B cell (primary cell): ENCODE measurements at places on chromosomes 12 and 14.

GRCh38 chr14:101500061-101500460 lies 61.2 kb upstream of the DIO3 start:
- DNase-seq, result no peak
- no peaks in the 10 kb centered on the region for H3K4me1 ChIP-seq
- H3K27me3 ChIP-seq, result peaks cover 4% of the 10 kb centered on the region
- H3K36me3 ChIP-seq, result no peaks in the 10 kb centered on the region
- H3K4me3 ChIP-seq, result no peak overlapping the region

DNA sequence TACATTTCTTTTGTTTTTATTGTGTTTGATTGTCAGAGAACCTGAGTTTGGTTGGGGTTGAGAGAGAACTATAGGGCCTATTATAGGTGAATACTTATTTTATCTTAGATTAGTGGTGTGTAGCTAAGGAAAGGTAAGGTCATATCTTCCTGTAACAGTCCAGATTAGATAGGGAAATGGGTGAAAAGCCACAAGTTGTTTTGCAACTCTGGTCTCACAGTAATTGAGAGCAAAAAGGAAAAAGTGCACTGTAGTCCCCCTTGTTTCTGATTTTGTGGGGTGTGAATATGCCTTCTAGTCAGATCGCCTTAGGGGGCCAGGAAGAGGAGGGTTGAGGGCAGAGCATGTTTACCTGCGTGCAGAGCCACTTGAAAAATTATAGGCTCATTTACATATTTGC lies 8.9 kb downstream of the MSRB3 start:
- H3K4me1 ChIP-seq, result no peaks in the 10 kb centered on the region
- H3K36me3 ChIP-seq, result no peaks in the 10 kb centered on the region
- DNase-seq, result no peak
- no peaks in the 10 kb centered on the region for H3K27me3 ChIP-seq
- H3K4me3 ChIP-seq, result no peak overlapping the region
- no peak overlapping the region for H3K27ac ChIP-seq

GRCh38 chr12:50985322-50985721 lies 33.0 kb downstream of the HIGD1C start:
- no peak overlapping the region for H3K4me3 ChIP-seq
- H3K27me3 ChIP-seq, result no peaks in the 10 kb centered on the region
- DNase-seq, result no peak
- H3K27ac ChIP-seq, result no peak overlapping the region
- peaks cover 2% of the 10 kb centered on the region for H3K4me1 ChIP-seq

- H3K27ac ChIP-seq, result no peak overlapping the region
- no peaks in the 10 kb centered on the region for H3K27me3 ChIP-seq
- DNase-seq, result no peak
- H3K4me3 ChIP-seq, result no peak overlapping the region
- no peaks in the 10 kb centered on the region for H3K36me3 ChIP-seq
- no peaks in the 10 kb centered on the region for H3K4me1 ChIP-seq
Measured at GRCh38 chr14:79949906-79950305, 261.4 kb downstream of the DIO2 start.

GRCh38 chr12:75427491-75427890 lies 36.6 kb downstream of the GLIPR1L2 start:
- no peaks in the 10 kb centered on the region for H3K4me1 ChIP-seq
- H3K27me3 ChIP-seq, result no peaks in the 10 kb centered on the region
- H3K4me3 ChIP-seq, result no peak overlapping the region
- no peak overlapping the region for H3K27ac ChIP-seq

GRCh38 chr12:29320295-29321085 lies 60.5 kb downstream of the ERGIC2 start:
- H3K4me1 ChIP-seq, result no peaks in the 10 kb centered on the region
- H3K27me3 ChIP-seq, result no peaks in the 10 kb centered on the region
- no peak for DNase-seq
- no peak overlapping the region for H3K4me3 ChIP-seq
- H3K36me3 ChIP-seq, result no peaks in the 10 kb centered on the region

- H3K4me1 ChIP-seq, result peaks cover 23% of the 10 kb centered on the region
- no peak overlapping the region for H3K27ac ChIP-seq
- H3K36me3 ChIP-seq, result no peaks in the 10 kb centered on the region
- H3K27me3 ChIP-seq, result no peaks in the 10 kb centered on the region
Measured at GRCh38 chr12:53193985-53194716, 12.9 kb downstream of the ITGB7 start.

GRCh38 chr12:53324113-53324778 lies 2.8 kb upstream of the AAAS start:
- H3K4me3 ChIP-seq, result peak overlapping the region; percentile 82
- peak; percentile 85 for DNase-seq
- peaks cover 16% of the 10 kb centered on the region for H3K27me3 ChIP-seq
- peaks cover 6% of the 10 kb centered on the region for H3K36me3 ChIP-seq
- H3K27ac ChIP-seq, result peak overlapping the region; percentile 89

GRCh38 chr12:96099421-96099820 lies 64.0 kb upstream of the LTA4H start:
- peaks cover 26% of the 10 kb centered on the region for H3K4me1 ChIP-seq
- no peaks in the 10 kb centered on the region for H3K36me3 ChIP-seq
- H3K27ac ChIP-seq, result no peak overlapping the region
- H3K27me3 ChIP-seq, result no peaks in the 10 kb centered on the region
- no peak overlapping the region for H3K4me3 ChIP-seq

GRCh38 chr12:97050509-97050908 lies 143.5 kb downstream of the NEDD1 start:
- H3K4me1 ChIP-seq, result no peaks in the 10 kb centered on the region
- no peak for DNase-seq
- no peak overlapping the region for H3K4me3 ChIP-seq
- H3K27ac ChIP-seq, result no peak overlapping the region

GRCh38 chr12:95117178-95117599 lies 43.8 kb upstream of the NR2C1 start:
- no peaks in the 10 kb centered on the region for H3K27me3 ChIP-seq
- H3K27ac ChIP-seq, result no peak overlapping the region
- H3K4me1 ChIP-seq, result no peaks in the 10 kb centered on the region

DNA sequence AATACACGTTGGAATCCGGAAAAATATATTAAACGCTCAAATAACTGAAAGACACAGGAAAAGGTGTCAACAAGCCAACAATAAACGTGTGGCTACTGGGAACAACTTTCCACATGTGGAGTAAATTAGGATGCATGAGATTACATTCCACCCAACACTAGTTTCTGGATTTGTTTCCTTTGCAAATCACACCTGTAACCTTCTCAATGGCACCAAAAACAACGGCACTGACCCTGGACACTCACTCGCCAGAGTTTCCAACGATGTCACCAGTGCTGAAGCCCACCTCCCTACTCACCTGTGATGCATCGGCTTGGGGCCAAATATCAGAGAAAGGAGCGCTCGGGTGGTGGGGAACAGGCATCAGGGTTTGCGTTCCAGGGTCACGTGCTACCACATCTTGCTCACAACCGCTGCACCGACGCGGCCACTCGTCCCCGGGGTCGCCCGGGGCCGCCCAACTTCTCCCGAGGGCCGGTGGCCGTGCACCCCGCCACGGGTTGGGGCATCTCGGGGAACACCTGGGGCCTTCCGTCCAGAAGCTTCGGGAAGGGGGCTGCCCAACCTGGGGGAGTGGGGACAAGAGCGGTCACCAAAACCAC lies 629 bp downstream of the PRDM4 start:
- H3K27ac ChIP-seq, result peak overlapping the region; percentile 69
- peaks cover 24% of the 10 kb centered on the region for H3K4me1 ChIP-seq
- DNase-seq, result no peak
- peaks cover 3% of the 10 kb centered on the region for H3K36me3 ChIP-seq
- no peaks in the 10 kb centered on the region for H3K27me3 ChIP-seq
- H3K4me3 ChIP-seq, result peak overlapping the region; percentile 86

- H3K4me1 ChIP-seq, result peaks cover 26% of the 10 kb centered on the region
- H3K4me3 ChIP-seq, result peak overlapping the region; percentile 50
- H3K27ac ChIP-seq, result no peak overlapping the region
- DNase-seq, result peak; percentile 57
- H3K27me3 ChIP-seq, result no peaks in the 10 kb centered on the region
Measured at GRCh38 chr14:56119201-56119981, 1.2 kb downstream of the PELI2 start.

- DNase-seq, result no peak
- no peaks in the 10 kb centered on the region for H3K27me3 ChIP-seq
- H3K4me1 ChIP-seq, result no peaks in the 10 kb centered on the region
- no peak overlapping the region for H3K4me3 ChIP-seq
Measured at GRCh38 chr14:56243110-56243509, 124.9 kb downstream of the PELI2 start.

- peaks cover 11% of the 10 kb centered on the region for H3K4me1 ChIP-seq
- H3K4me3 ChIP-seq, result no peak overlapping the region
- no peak for DNase-seq
- H3K36me3 ChIP-seq, result no peaks in the 10 kb centered on the region
Measured at GRCh38 chr14:96806836-96807235, 9.7 kb downstream of the VRK1 start.

DNA sequence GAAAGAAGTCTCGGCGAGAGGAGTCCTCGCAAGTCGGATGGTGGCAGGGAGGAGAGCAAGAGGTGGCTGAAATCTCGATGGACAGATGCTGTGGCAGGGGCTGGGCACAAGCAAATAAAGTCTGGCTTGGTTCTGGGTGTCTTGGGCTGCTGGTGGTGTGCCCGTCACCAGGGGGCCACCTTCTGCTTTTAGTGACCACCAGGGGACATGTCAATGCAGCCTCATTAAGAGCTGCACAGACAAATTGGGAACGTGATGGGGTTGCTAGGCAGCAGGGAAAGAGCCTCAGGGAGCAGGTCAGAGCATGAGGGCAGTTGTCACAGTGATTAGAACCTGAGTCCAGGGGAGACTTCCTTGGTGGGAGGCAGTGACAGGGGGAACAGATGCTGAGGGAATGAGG lies 44.0 kb downstream of the LRRC74A start:
- H3K4me3 ChIP-seq, result no peak overlapping the region
- no peaks in the 10 kb centered on the region for H3K36me3 ChIP-seq
- peaks cover 19% of the 10 kb centered on the region for H3K27me3 ChIP-seq

- no peak for DNase-seq
- no peaks in the 10 kb centered on the region for H3K36me3 ChIP-seq
- no peak overlapping the region for H3K4me3 ChIP-seq
Measured at GRCh38 chr14:68553311-68553710, 239.6 kb downstream of the ZFP36L1 start.

DNA sequence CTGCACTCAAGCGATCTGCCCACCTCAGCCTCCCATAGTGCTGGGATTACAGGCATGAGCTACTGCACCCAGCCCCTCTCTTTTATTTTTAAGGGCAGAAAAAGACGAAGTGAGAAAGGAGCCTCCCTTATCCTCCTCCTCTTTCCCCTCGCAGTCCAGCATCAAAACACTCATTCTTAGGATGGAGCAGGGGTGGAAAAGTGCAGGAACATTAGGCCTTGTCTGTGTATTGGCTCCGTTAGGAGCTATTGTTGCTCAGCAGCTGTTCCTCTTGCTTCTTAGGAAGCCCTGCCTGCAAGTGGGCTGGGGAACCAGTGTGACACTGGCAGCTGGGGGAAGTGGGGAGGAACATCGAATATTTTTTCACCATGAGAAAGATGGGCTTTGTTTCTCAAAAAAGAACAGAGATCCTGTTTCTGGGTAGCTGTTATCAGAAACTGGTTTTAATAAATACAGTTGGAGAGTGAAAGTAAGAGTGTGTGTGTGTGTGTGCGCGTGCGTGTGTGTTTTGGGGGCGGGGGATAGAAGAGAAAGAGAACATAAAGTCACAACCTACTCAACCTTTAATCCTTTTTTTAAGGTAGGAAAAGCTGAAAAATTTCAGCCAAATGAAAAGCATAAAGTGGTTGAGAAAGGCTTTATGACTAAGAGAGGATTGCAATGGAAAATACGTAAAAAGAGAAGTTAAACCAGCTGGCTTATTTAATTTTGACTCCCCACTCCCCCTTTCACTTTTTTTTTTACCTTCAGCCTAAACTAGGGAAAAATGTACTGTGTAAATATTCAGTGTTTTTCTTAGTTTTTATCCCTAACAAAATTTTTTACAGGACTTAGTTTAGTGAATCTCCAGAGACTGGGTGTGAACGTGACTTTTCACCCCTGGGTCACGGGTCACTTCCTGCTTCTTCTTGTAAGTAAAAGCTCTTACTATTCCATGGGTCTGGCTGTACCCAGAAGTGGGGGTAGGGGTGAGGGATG lies 197.2 kb upstream of the PLEKHG7 start:
- H3K4me3 ChIP-seq, result peak overlapping the region; percentile 62
- H3K27me3 ChIP-seq, result no peaks in the 10 kb centered on the region
- peak overlapping the region; percentile 79 for H3K27ac ChIP-seq

- peaks cover 12% of the 10 kb centered on the region for H3K4me1 ChIP-seq
- H3K4me3 ChIP-seq, result no peak overlapping the region
- DNase-seq, result no peak
- H3K27me3 ChIP-seq, result no peaks in the 10 kb centered on the region
- H3K27ac ChIP-seq, result no peak overlapping the region
Measured at GRCh38 chr12:49762468-49762847, 21.1 kb downstream of the TMBIM6 start.

GRCh38 chr12:32257695-32258496 lies 141.5 kb upstream of the FGD4 start:
- no peak overlapping the region for H3K27ac ChIP-seq
- H3K27me3 ChIP-seq, result no peaks in the 10 kb centered on the region
- peaks cover 9% of the 10 kb centered on the region for H3K4me1 ChIP-seq
- H3K36me3 ChIP-seq, result peaks cover 1% of the 10 kb centered on the region
- no peak for DNase-seq

DNA sequence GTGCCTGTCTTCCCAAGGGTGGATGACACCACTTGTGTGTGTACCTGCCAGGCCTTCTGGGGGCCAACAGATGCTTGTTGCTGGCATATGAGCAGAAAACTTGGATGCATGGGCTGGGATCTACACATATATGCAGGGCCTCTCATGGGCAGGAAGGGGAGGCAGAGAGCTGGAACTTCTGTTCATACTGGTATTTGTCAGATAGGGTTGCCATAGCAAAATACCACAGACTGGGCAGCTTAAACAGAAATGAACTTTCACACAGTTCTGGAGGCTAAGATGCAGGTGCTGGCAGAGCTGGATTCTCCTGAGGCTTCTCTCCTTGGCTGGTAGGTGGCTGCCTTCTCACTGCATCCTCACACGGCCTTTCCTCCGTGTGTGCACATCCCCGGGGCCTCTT lies 121.8 kb downstream of the SUDS3 start:
- DNase-seq, result no peak
- H3K27me3 ChIP-seq, result no peaks in the 10 kb centered on the region
- no peak overlapping the region for H3K27ac ChIP-seq
- no peak overlapping the region for H3K4me3 ChIP-seq
- H3K36me3 ChIP-seq, result no peaks in the 10 kb centered on the region

DNA sequence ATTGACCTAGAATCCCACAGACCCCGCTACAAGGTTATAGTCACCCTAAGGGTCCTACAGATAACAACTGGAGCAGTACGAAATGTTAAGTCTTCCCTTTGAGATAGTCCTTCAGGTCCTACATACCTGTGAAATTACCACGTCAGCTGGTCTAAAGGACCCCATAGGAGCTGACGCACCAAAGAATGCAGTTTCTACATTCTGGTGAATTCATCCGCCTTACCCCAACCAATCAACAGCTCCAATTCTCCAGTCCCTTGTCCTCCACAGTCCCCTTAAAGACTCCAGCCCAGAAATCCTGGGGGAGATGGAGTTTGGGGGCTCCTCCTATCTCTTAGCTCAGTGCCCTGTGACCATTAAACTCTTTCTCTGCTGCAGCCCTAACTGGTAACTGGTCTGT lies 36.2 kb upstream of the PRMT8 start:
- H3K36me3 ChIP-seq, result no peaks in the 10 kb centered on the region
- H3K27me3 ChIP-seq, result peaks cover 16% of the 10 kb centered on the region
- no peak overlapping the region for H3K4me3 ChIP-seq
- no peaks in the 10 kb centered on the region for H3K4me1 ChIP-seq

GRCh38 chr12:96192926-96193573 lies 1.1 kb upstream of the ELK3 start:
- H3K4me3 ChIP-seq, result no peak overlapping the region
- H3K4me1 ChIP-seq, result peaks cover 51% of the 10 kb centered on the region
- DNase-seq, result no peak
- no peaks in the 10 kb centered on the region for H3K36me3 ChIP-seq
- H3K27me3 ChIP-seq, result no peaks in the 10 kb centered on the region
